Anterior cingulate cortex (tissue), 58 donors: ENCODE measurements at places on chromosomes 1 and 21.

- DNase-seq, result no peak
Measured at GRCh38 chr1:94741510-94741909, 78.6 kb upstream of the SLC44A3 start.

DNA sequence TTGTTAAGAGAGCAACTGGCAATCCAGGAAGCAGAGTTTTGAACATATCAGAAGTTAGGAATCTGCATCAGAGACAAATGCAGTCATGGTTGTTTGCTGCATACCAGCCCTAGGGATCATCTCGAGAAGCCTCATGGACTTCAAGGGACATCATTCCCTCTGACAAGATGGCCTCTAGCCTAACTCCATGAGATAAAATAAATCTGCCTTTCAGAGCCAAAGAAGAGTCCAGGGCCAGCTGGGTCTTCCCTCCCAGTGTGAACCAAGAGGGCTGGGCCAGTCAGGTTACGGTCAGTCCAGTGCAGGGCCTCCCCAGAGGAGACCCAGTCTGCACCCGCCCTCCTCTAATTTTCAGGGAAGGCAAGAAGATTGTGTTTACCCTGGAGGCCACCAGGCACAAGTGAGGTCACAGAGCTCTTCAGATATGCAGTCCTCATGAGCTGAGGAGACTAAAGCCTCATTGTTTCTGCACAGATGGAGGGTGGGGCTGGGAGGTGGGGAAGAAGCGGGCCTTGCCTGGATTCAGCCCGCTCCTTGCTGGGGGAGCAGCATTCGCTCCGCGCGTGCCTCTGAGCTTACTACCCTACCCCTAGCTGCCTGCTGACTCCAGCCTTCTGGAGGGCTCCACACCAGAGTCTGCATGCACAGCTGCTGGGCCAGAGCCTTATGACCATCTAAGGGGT lies 52.8 kb downstream of the CAPN2 start:
- peak; percentile 26 for DNase-seq

DNA sequence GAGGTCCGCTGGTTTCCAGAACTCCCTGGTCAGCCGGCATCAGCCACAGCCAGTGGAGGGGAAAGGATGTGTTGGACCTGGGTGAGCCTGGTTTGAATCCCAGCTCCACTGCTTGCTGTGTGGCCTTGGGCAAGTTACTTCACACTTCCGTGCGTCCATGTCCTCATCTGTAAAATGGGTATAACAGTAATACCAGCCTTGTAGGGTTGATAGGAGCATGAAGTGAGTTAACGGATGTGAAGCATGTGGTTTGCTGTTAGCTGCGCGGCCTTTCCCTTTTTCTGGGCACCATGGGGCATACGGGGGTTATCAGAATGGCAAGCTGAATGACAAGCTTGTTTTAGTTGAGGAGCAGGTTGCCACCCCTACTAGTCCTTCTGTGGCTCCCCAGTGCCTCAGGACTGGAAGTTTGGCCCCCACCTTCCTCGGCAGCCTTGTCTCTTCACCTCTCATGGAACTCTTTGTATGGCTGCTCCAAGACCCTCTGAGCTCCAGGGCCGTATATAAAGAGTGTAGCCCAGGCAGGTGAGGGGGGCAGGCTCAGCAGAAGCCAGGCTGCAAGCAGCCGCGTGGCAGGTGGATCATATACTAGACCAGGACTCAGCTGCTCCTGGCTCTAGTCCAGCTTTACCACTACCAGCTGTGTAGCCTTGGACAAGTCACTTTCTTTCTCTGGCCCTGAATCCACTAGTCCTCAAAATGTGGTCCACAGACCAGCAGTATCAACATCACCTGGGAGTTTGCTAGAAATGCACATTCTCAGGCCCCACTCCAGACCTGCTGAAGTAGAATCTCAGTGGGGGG lies 95.4 kb downstream of the LACTBL1 start:
- DNase-seq, result no peak

DNA sequence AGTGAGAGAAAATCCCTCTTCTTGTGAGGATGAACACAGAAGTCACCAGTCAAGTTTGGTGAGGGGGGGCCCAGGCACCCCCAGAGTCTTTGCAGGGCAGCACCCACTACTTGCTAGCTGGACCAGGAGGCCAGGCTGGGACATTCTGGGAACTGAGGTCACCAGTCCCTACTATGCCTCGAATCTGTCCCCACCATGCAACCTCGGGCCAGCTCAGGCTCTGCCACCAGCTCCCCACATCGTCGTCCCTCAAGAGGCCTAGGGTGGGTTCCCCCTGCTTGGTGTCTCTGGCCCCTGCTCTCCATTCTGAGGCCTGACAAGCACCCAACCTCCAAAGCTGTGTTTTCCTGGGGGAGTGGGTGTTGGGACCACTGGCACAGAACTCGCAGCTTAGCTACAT lies 22.2 kb upstream of the ZNF678 start:
- no peak for DNase-seq

GRCh38 chr1:17948594-17948993 lies 159.0 kb upstream of the IGSF21 start:
- no peak for DNase-seq
